ENCODE measurements at places on chromosomes 3 and 15.

DNA sequence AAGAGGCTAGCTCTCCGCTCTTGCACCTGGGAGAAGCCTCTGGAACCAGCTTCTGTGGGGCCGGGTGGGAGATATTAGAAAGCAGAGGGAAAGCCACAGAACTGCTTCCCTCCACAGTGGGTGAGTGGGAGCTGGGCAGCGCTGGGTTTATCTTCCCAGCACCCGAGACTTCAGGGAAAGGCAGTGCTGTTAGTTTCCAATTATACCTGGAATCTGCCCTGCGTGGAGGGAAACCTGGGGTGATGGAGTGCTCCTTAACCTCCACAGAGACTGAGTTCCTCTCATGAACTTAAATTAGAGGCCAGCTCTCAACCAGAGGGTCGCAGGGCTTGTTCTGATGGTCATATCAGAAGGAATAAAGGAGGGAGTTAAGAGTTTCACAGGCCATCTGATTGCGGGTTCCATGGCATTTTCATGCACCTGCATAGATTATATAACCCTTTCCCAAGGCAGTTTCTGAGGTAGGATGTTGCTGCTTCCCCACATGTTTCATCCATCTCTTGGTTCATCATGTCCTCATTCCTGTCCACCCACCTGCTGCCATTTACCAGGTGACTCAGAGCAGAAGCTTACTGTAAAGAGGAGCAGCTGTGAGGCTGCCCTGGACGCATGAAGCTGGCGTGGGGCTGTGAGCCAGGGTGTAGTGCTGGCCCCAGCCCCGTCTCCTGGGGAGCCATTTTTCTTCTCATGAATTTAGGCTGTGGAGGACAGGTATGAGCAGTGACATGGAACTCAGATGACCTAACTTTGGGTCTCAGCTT, 42.5 kb downstream of the CA12 start:
- DNase-seq = no peak

- DNase-seq = no peak
Measured at GRCh38 chr15:71153823-71154524, 38.7 kb downstream of the THSD4 start.

- DNase-seq = no peak
Measured at GRCh38 chr3:53880396-53881345, 1.3 kb downstream of the ACTR8 start.

DNA sequence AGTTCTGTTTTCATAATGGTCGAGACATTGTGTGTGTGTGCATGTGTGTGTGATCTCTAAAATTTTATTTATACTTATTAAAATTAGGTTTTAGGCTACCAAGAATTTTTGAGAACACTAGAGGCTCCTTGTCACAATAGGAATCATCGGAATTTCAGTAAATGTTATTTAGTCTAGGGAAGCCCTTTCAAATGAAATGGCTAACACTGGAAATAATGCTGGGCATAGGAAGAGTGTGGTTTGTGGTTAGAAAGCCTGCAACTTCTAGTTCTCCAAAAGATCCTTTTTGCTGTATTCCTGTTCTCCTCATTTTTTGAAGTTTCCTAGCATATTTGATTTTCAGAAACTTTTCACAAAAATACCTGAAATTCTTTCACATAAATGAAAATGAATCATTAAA, 92.5 kb upstream of the MBNL1 start:
- no peak for DNase-seq

- DNase-seq = no peak
Measured at GRCh38 chr3:94232921-94233320, 170.1 kb downstream of the NSUN3 start.

DNA sequence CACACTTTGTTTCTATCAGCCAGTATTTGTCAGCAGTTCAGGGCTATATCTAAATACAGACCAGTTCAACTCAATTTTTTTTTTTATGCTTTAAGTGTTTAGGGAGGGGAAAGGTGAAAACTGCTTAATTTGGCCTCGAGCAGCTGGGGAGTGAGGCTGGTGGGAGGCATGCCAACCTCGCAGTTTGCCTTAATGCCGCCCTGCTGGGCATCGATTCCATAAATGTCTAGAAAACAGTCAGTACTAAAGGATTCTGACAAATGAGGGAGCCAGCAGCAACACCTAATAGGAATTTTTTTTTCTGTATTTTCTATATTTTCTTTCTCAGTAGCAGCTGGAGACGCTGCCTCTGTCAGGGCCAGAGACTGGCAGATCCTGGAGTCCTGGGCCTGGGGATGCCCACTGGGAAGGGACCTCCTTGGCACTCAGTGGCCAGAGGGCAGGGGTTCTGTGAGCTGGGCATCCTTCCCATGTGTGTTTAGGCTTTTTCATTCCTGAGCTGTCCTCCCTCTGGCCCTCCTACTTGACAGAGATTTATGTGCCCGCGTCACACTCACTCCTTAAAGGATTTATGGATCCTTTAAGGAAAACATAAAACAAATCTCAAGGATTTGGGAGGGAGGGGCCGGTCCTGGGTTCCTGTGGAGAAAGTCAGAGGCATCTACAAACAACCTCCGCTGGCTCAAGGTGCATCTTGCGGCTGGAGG, 117.8 kb downstream of the WNT5A start:
- DNase-seq = peak; percentile 15

GRCh38 chr3:12916159-12916558, 74.8 kb upstream of the RPL32 start:
- DNase-seq = no peak

DNA sequence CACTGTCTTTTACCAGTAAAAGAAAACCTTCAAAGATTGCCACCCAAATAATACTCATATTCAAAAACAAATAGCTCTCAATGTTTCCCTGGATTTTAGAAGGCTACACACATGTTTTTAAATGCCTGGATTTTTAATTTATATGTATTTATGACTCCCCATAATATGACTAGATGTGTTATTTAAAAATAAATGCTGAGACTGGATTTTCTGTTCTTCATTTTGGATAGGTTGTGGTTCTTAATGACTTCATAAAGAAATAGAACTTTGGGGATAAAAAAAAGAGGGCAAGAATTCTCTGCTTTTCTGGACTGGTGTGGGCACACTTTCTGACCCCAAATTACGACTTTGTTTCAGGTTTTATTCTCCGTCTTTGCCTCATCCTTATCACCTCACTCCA, 62.8 kb upstream of the LEKR1 start:
- DNase-seq = no peak

GRCh38 chr3:13346481-13347389, 73.4 kb downstream of the NUP210 start:
- no peak for DNase-seq

- DNase-seq = no peak
Measured at GRCh38 chr15:56775641-56776040, 42.3 kb upstream of the ZNF280D start.

- no peak for DNase-seq
Measured at GRCh38 chr3:15309662-15310335, 22.6 kb downstream of the SH3BP5 start.

GRCh38 chr15:84772467-84772866, 24.1 kb downstream of the ZNF592 start:
- no peak for DNase-seq

- DNase-seq = no peak
Measured at GRCh38 chr3:24678421-24678865, 183.8 kb upstream of the THRB start.

DNA sequence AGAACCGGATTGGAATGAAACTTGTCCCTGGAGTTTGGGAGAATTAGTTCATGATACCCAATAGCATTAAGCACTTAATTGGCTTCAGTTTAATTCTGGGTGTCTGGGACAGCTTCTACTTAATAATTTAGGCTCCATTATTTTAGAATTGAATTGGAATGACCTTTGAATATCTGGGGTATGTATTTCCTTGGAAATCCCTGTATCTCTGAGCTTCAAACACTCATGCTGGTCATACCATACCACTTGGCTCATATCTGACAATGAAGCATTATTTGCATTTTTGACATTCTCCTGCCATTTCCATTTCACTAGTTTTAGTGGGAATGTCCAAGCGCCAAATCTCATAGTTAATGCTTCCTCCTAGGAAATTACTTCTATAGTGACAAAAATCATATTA, 393.1 kb downstream of the DIPK2A start:
- no peak for DNase-seq

DNA sequence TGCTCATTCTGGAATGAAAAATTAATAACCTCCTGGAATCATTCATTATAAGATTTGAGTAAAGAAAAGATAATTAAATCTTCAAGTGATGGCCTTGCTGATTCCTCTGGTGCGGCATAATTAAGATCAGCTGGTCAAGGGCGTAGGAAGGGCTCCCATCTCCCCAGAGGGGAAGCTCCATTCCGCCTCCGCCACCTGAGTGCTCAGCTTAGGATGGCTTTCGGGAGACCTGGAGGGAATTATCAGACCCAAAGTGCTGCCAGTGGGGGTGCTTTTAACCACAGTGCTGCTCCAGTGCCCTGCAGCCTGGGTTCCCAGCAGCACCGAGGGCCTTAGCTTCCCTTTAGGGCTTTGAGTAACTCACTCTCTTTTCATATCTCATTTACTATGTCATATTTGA, 556.6 kb upstream of the RGMA start:
- no peak for DNase-seq

DNA sequence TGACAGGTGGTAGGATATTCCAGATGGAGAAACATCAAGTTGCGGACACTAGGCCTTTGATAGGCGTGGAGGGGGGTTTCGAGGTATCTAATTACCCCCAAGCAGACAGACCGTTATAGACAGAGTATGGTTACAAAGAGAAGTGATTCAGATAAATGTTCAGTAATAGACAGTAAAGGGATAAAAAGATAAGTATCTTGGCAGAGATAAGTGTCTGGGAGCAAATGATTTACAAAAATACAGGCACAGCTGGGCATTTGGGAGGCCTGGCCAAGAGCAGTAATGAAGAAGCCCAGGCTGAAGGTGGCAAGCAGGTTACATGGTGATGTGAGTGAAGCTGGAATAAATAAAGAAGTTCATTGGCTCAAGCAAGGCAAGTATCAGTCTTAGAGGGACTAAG, 659 bp upstream of the MYH15 start:
- DNase-seq = no peak

GRCh38 chr3:174791161-174791560, 68.0 kb upstream of the NAALADL2 start:
- no peak for DNase-seq

- DNase-seq = no peak
Measured at GRCh38 chr15:74200871-74201419, 1.6 kb downstream of the STRA6 start.
